ENCODE measurements at places on chromosomes 7 and 10. TPM values are rescaled to one million over a fixed set of nuclear protein-coding genes. Genes with fewer than 3 reads are reported as not detected.

- H3K4me3 ChIP-seq: peak overlapping the region; percentile 99
- no peak for DNase-seq
- no peaks in the 10 kb centered on the region for H3K36me3 ChIP-seq
- peak overlapping the region; percentile 23 for H3K27ac ChIP-seq
Observed at GRCh38 chr10:103193820-103194529, 903 bp upstream of the NT5C2 start.

GRCh38 chr7:50274361-50274760, 30.2 kb upstream of the IKZF1 start:
- no peaks in the 10 kb centered on the region for H3K4me1 ChIP-seq
- DNase-seq: no peak
- no peak overlapping the region for H3K27ac ChIP-seq
- H3K27me3 ChIP-seq: no peaks in the 10 kb centered on the region
- no peak overlapping the region for H3K4me3 ChIP-seq
- no peaks in the 10 kb centered on the region for H3K36me3 ChIP-seq

GRCh38 chr10:117429643-117430265, 54.5 kb upstream of the PDZD8 start:
- H3K27ac ChIP-seq: no peak overlapping the region
- H3K4me1 ChIP-seq: no peaks in the 10 kb centered on the region
- no peaks in the 10 kb centered on the region for H3K36me3 ChIP-seq

DNA sequence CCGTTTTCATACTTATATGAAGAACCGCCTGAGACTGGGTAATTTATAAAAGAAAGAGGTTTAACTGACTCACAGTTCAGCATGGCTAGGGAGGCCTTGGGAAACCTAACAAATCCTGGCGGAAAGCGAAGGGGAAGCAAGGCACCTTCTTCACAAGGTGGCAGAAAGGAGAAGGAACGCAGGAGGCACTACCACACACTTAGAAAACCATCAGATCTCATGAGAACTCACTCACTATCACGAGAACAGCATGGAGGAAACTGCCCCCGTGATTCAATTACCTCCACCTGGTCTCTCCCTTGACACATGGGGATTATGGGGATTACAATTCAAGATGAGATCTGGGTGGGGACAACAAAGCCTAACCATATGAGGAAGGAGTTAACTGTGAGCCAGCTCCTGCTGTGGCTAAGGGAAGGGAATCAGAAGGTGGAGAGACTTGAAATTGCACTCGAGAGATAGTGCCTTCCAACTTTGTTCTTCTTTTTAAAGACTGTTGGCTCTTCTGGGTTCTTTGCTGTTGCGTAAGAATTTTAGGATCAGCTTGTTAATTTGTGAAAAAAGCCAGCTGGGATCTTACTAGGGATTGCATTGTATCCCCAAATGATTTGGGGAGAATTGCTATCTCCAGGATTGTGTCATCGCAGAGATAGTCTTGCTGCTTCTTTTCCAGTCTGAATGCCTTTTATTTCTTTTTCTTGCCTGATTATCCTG, 21.0 kb downstream of the OPTN start:
- DNase-seq: no peak
- H3K4me3 ChIP-seq: no peak overlapping the region
- no peaks in the 10 kb centered on the region for H3K4me1 ChIP-seq
- H3K27ac ChIP-seq: no peak overlapping the region
- H3K36me3 ChIP-seq: no peaks in the 10 kb centered on the region

- H3K4me1 ChIP-seq: no peaks in the 10 kb centered on the region
- H3K4me3 ChIP-seq: no peak overlapping the region
- no peak overlapping the region for H3K27ac ChIP-seq
- no peak for DNase-seq
Observed at GRCh38 chr10:44809647-44810046, 101.5 kb upstream of the TMEM72 start.

DNA sequence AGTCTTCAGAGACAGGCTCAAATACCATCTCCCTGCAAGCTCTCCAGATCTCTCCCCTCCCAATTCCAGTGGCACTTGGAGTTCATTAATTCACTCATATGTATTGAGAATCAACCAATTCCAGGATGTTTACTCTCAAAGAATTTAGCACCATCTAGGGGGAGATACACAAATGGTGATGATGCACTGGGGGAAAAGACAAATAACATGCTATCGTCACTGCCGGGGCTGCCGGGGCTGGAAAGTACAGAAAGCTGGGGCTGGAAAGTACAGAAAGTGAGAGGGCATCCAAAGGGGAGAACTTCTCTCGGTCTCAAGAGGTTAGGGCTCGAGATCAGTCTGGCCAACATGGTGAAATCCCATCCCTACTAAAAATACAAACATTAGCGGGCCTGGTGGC, 118.7 kb downstream of the MKX start:
- no peaks in the 10 kb centered on the region for H3K27me3 ChIP-seq
- no peak for DNase-seq
- H3K4me1 ChIP-seq: no peaks in the 10 kb centered on the region
- no peak overlapping the region for H3K4me3 ChIP-seq
- no peaks in the 10 kb centered on the region for H3K36me3 ChIP-seq

The ACBD7 gene
- total RNA-seq: 10.2 TPM

The MKX gene
- total RNA-seq: 0.87 TPM

DNA sequence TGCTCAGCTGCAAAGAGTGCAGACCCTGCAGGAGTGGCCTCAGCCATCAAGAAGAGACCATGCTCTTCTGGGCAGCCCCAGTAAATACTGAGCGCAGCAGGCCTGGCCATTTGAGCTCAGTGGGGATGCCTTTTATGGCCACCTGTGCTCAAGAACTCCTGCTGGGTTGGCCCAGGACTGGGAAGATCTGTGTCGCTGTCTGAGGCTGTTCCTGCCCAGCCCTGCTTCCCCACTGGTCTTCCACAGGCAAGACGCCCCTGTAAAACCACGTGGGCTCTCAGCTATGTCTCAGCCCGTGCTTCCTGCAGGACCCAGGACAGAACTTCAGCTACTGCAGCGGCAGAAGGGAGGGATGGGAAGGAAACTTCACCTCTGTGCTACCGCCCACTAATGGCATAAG, 10.5 kb upstream of the PPIF start:
- H3K27ac ChIP-seq: no peak overlapping the region
- no peak overlapping the region for H3K4me3 ChIP-seq
- peaks cover 26% of the 10 kb centered on the region for H3K4me1 ChIP-seq
- H3K36me3 ChIP-seq: no peaks in the 10 kb centered on the region
- no peak for DNase-seq
- no peaks in the 10 kb centered on the region for H3K27me3 ChIP-seq

DNA sequence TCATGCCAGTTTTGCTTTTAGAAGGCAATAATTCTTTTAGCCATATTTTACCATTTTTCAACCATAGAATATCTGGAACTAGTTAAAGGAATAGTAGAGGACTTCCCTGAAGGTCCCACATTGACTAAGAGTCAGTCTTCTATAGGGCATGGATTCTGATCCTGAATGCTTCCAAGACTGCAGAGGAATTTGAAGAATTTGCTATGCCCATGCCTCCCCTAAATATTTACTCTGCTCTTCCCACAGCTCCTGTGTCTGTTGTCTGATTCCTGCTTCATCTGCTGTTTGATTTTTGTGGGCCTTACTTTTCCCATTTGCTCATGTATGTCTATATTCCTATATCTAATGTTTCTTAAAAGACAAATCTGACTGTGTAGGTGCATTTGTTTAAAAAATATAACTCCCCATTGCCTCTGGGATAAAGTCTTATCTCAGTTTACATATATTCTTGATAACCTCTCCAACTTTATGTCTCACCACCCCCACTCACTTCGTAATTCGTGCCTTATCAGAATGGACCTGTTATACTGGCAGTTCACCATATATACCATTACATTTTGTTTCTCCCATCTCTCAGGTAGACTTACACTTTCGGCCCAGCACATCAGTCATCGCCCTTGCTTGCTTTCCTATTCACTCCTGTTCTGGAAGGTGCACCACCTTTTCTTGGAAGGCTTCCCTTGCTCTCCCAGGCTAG, 33.9 kb downstream of the LRRC4 start:
- H3K4me3 ChIP-seq: no peak overlapping the region
- DNase-seq: no peak
- no peaks in the 10 kb centered on the region for H3K27me3 ChIP-seq
- H3K36me3 ChIP-seq: no peaks in the 10 kb centered on the region

The NYAP1 gene
- 21.3 TPM for total RNA-seq

DNA sequence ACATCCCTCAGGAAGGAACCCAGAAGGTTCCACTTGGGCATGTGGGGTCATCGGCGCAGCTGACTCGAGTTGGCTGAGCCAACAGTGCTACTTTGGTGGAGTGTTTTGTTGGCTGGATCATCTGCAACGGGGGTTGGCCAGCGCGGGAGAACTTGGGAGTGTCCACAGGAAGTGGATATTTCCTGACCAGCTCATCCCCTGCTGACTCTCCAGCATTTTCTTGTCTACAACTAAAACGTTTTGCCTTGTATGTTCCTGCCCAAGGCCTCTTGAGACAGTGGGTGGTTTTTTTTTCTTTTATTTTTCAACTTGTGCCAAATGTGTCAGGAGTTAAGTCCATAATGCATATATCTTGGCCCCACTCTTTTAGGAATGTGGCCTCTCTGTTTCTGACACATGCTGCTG, 208.6 kb downstream of the ZNF365 start:
- no peak overlapping the region for H3K27ac ChIP-seq
- no peak overlapping the region for H3K4me3 ChIP-seq
- no peaks in the 10 kb centered on the region for H3K36me3 ChIP-seq
- peaks cover 43% of the 10 kb centered on the region for H3K4me1 ChIP-seq
- DNase-seq: peak; percentile 63

DNA sequence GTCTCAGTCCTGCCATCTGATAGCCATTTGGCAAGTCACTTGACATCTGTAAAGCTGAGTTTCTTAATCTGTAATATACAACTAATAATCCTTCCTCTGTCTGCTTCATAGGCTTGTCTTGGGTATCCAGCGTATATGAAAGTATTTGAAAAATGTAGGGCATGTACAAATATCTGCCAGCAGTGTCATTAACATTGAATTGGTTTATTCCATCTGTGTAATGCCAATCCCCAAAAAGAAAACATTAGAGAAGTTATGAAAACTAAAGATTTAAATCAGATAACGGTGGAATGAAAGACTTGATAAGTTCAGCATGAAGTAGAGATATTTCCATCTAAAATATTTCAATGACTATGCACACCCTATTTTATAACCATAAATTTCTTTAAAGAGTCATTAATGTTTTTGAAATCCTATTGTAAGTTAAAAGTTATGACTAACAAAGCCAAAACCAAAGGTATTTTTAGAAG, 9.8 kb upstream of the RTKN2 start:
- H3K27ac ChIP-seq: no peak overlapping the region
- no peaks in the 10 kb centered on the region for H3K27me3 ChIP-seq
- H3K4me1 ChIP-seq: no peaks in the 10 kb centered on the region

GRCh38 chr7:35256256-35257175, 2.6 kb upstream of the TBX20 start:
- peaks cover 8% of the 10 kb centered on the region for H3K4me1 ChIP-seq
- no peak overlapping the region for H3K4me3 ChIP-seq
- H3K27ac ChIP-seq: no peak overlapping the region

The CYP2C19 gene
- not detected for total RNA-seq

DNA sequence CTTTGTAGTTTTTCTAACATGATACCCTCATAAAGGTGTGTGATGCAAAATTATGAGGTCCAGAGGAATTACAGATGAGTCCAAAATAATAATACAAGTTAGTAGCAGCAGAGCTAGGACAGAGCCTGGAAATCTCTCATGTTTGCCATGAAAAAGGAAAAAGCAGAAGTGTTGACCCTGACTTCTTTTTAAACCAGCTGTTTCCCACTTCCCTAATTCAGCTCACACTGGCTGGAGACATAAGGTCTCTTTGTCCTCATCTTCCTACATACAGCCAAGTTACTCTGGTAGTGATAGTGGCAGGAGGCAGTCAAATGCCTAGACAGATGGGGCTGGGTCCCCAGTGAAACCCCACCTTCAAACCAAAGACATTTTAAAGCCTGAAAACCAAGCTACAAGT, 269.2 kb downstream of the C7orf25 start:
- H3K27me3 ChIP-seq: no peaks in the 10 kb centered on the region
- H3K27ac ChIP-seq: no peak overlapping the region
- H3K36me3 ChIP-seq: no peaks in the 10 kb centered on the region
- H3K4me1 ChIP-seq: no peaks in the 10 kb centered on the region
- H3K4me3 ChIP-seq: no peak overlapping the region
- no peak for DNase-seq

GRCh38 chr7:37433166-37433565, 15.5 kb downstream of the ELMO1 start:
- H3K4me3 ChIP-seq: no peak overlapping the region
- H3K36me3 ChIP-seq: peaks cover 8% of the 10 kb centered on the region

DNA sequence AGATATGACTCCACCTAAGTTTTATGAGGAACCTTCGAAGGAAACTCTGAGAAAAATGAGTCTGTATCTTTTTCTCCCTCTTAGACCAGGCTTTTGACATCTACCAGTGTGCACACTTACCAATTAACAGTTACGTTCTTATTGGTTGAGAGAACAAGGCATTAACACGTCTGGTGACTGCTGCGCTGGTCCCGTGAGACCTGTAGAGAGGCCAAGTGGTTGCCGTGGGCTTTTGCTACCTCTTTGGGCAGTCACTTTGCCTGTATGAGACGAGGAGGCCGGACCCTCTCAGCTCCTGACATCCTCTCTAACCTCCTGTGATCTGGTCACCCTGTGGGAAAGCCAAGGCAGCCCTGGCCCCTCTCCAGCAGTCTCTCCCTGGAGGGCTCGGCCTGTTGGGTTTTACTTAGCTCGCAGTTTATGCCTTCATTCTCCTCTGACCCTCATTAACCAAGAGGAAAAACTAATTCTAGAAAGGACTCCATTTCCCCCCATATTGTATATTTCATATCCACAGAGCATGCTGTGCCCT, 513.9 kb upstream of the GALNT17 start:
- H3K4me1 ChIP-seq: no peaks in the 10 kb centered on the region
- no peaks in the 10 kb centered on the region for H3K27me3 ChIP-seq
- no peak overlapping the region for H3K27ac ChIP-seq
- no peak for DNase-seq
- no peaks in the 10 kb centered on the region for H3K36me3 ChIP-seq

DNA sequence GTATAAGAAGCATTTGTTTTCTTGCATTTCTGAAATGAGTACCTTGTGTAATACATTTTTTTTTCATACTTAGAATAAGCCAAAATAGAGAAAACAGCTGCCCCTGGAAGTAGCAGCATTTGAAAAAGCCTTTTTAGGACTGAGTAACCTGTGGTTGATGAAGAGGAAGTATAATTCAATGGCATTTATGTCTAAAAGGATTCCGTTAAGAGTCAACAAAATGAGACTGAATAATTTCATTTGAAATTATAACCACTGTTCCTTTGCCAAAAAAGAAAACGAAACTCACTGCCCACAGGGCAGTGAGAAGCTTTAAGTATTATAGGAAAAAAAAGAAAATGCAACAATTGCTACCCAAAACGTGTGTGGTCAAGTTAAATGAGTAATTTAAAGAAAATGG, 705.6 kb upstream of the PHF14 start:
- H3K4me3 ChIP-seq: no peak overlapping the region
- H3K36me3 ChIP-seq: no peaks in the 10 kb centered on the region
- no peaks in the 10 kb centered on the region for H3K27me3 ChIP-seq
- H3K27ac ChIP-seq: no peak overlapping the region
- DNase-seq: no peak

All from tibial nerve (tissue), 4 donors.